Nephron progenitor cell (in vitro differentiated cells): ENCODE measurements at places on chromosomes 3 and 15.

DNA sequence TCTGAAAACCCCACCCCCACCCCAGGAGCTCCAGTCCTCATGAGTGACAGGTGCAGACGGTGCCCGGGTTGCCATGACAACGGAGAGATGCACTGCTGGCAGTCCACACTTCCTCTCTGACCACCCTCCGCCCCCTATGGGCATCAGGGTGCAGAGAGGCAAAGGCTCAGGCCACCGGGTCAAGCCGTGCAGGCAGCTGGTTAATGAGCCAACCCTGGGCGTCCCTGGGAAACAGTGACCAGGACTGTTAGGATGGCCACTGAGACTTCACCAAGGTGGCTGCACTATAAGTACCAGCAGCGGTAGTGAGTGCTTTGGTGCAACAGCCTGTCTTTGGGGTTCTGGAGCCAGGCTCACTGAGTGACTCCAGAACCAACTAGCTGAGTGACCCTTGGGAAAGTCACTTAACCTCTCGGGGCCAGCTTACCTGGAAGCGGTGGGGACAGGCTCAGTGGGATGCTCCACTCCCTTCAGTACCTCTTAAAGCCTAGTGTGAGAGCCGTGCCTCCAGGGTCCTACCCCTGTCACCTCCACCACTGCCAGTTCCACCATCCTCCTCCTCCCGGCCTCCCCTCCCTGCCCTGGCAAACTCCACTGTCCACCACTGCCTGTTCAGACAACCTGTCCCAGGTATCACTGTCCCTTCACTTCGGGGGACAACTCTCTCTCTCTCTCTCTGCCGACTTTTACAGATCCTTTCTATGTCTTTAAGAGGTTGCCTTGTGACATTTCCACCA is 121.0 kb upstream of the PRR20G start:
- DNase-seq, result peak; percentile 36

- no peak for DNase-seq
Observed at GRCh38 chr15:46591462-46591861, 956.6 kb downstream of the SQOR start.

GRCh38 chr3:196227121-196227561 is 10.8 kb downstream of the SLC51A start:
- DNase-seq, result no peak

- no peak for DNase-seq
Observed at GRCh38 chr3:171494457-171495109, 34.4 kb upstream of the TNIK start.

DNA sequence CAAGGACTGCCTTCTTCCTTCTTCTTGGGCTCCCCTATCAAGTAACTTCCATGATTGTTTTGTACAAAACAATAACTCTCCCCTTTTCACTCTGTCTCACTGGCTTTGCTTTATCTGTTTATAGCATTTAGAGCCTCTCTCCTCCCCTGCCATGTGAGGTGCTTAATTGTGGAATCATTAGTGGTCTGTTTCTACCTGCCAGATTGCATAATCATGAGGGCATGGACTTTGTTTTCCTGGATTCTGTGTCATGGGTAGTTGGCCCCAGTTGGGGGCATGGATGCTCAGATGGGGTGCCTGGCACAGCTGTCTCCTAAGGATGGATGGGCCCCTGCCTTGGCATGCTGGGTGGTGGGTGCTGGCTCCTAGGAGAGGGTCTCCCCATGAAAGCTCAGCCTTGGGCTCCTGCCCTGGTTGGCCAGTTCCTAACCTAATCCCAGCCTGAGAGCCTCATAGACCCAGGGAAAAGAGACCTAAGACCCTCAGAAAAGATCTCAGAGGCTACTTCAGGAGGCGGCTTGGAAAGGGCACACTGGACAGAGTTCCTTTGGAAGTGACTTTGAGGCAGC is 8.0 kb upstream of the CTXND1 start:
- no peak for DNase-seq

GRCh38 chr15:31472636-31473384 is 146.2 kb downstream of the KLF13 start:
- peak; percentile 27 for DNase-seq

GRCh38 chr3:86934851-86935250 is 56.1 kb downstream of the VGLL3 start:
- no peak for DNase-seq

DNA sequence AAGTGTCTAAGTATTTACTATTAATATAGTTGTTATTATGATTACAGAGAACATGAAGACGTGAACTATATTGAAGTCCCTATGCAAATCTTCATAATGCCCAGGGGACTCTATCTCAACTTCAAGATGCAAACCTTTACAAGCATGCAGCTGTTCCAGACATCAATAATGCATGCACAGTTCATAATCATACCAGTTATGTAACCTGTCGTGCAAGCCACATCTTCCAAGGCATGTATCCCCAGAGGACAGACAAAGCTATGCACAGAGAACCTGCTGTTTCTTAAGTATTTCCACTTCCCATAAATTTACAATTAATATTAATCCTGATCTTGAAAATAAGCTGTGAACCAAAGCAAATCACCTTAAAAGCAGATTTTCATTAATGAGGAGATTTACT is 534.1 kb downstream of the TUSC7 start:
- DNase-seq, result no peak

- DNase-seq, result no peak
Observed at GRCh38 chr3:186882150-186882524, 39.6 kb downstream of the ADIPOQ start.

DNA sequence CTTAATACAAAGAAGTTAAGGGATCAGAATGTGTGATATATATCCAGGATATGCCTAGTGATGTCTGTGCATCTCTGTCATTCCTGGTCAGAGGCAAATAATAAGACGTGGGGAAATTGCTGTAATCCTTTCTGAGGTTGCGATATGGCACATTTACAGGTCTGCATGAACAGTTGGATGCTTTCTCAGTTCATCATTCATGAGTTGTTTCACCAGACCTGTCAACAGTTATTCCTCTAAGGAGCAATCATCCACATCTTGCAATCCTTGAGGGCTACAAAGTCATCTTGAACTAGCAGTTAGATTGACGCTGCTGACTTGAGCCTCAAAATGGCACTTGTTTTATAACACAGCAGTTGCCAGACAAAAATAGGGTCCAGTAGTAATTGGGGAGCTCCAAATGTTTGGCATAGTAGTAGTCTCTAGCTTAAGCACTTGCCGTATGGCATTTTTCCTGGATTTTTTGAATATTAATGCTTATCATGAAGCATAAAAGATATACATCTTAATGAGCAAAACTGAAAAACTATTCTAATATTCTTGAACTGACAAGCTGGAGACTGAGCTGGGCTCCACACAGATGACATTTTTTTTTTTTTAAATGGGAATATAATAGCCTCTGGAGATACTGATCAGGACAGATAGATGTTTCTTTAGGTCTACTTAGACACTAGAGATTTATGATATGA is 761.7 kb downstream of the VGLL3 start:
- no peak for DNase-seq

- no peak for DNase-seq
Observed at GRCh38 chr15:28289694-28290463, 32.1 kb downstream of the HERC2 start.

DNA sequence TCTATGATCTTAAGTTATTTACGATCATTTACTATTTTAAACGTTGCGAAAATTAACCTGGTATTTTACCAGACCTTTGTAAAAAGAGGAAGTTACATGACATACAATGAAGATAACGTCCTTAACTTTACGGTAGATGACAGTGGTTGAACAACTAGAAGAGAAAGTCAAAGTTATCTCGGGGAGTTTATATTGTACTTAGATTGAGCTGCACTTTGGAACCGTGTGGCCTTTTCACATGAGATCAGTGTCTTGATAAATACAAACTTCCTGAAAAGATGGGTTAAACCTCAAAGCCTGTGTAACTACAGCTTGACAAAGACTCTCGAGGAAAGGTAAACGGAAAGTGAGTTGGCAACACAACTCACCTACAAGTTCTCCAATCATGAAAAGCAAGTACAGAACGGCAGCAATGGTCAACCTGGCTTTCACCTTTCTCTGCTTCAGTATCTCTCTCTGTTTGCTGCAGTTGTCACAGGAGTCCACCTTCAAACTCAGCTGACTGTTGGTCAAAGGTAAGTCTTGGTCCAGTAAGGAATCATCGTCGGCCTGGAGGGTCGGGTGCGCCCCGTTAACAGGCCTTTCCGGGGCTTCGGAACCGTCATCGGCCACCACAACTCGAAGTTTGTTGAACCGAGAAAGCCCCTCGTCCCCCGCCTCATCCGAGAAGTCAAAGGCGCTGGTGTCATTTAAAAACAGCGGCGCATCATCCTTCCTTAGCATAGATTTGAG is 793 bp downstream of the SLC30A4 start:
- DNase-seq, result no peak

- DNase-seq, result no peak
Observed at GRCh38 chr3:127886231-127886955, 28.6 kb upstream of the KBTBD12 start.

GRCh38 chr3:194481103-194481502 is 5.7 kb downstream of the ATP13A3 start:
- DNase-seq, result no peak
